ENCODE measurements at places on chromosomes 1 and 21. TPM values are rescaled to one million over a fixed set of nuclear protein-coding genes. Genes with fewer than 3 reads are reported as not detected.

TMEM200B gene
- 4.5 TPM for total RNA-seq

OXCT2 gene
- not detected for total RNA-seq

PKP1 gene
- 22.5 TPM for total RNA-seq

FGR gene
- total RNA-seq: 22.1 TPM

APCS gene
- not detected for total RNA-seq

PHC2 gene
- 103 TPM for total RNA-seq

ZFP69B gene
- 2.6 TPM for total RNA-seq

TPRG1L gene
- 32.4 TPM for total RNA-seq

RNU1-3 gene
- total RNA-seq: under 0.01 TPM

S100B gene
- total RNA-seq: 61.3 TPM

TFF3 gene
- total RNA-seq: 108 TPM

NECTIN4 gene
- total RNA-seq: 56.3 TPM

GART gene
- 80.6 TPM for total RNA-seq

ALX3 gene
- total RNA-seq: 0.80 TPM

HAO2 gene
- not detected for total RNA-seq

MCOLN3 gene
- total RNA-seq: 3.2 TPM

CHODL gene
- total RNA-seq: 0.66 TPM

TRNP1 gene
- total RNA-seq: 27.8 TPM

TMIGD3 gene
- 5.9 TPM for total RNA-seq

TNFRSF9 gene
- total RNA-seq: 0.59 TPM

CELA2B gene
- total RNA-seq: not detected

UTS2 gene
- total RNA-seq: not detected

CDC73 gene
- 36.1 TPM for total RNA-seq

GPA33 gene
- 0.16 TPM for total RNA-seq

CD5L gene
- total RNA-seq: not detected

OR2T2 gene
- total RNA-seq: not detected

CA6 gene
- not detected for total RNA-seq

CATSPERE gene
- 2.0 TPM for total RNA-seq

RAP1GAP gene
- 0.32 TPM for total RNA-seq

TMEM81 gene
- total RNA-seq: 2.5 TPM

WNT3A gene
- total RNA-seq: not detected

RGL1 gene
- 26.8 TPM for total RNA-seq

PDE9A gene
- total RNA-seq: 10.5 TPM

ERVH48-1 gene
- total RNA-seq: not detected

LHX8 gene
- total RNA-seq: not detected

MLLT11 gene
- total RNA-seq: 1.9 TPM

HSD3B2 gene
- not detected for total RNA-seq

AJAP1 gene
- total RNA-seq: 0.66 TPM

CD160 gene
- total RNA-seq: 0.98 TPM

BARHL2 gene
- not detected for total RNA-seq

MEF2D gene
- total RNA-seq: 34.9 TPM

SLC5A3 gene
- total RNA-seq: 38.6 TPM

TSPEAR gene
- total RNA-seq: not detected

RASSF5 gene
- 11.1 TPM for total RNA-seq

NHLH1 gene
- total RNA-seq: 0.15 TPM

FCGR1A gene
- total RNA-seq: 8.5 TPM

CNIH3 gene
- total RNA-seq: 4.4 TPM

DNAI4 gene
- total RNA-seq: 26.2 TPM

MTARC1 gene
- 47.9 TPM for total RNA-seq

LCE2B gene
- total RNA-seq: not detected

RPTN gene
- total RNA-seq: not detected

FOXO6 gene
- not detected for total RNA-seq

KDF1 gene
- total RNA-seq: not detected

MIS18A gene
- 10.8 TPM for total RNA-seq

SPRR4 gene
- not detected for total RNA-seq

Data from breast epithelium (tissue), 4 donors.